ENCODE measurements at places on chromosomes 12 and 14. TPM values are rescaled to one million over a fixed set of nuclear protein-coding genes. Genes with fewer than 3 reads are reported as not detected.

DNA sequence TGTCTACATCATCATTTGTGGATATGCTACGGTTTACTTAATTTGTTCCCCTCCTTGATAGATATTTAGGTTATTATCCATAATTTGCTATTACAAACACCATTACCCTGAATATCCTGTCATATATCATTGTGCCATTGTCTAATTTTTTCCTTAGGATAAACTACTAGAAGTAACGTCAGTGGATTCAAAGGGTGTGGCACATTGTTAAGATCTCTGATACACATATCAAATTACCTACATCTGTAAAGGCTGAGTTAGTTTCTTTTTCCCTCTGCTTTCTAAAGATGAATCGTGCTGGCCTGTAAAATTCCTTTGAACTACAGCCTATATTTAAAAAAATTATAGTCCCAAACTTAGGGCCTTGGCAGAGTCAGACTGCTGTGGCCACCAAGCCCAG lies 53.9 kb upstream of the STRN3 start:
- H3K27ac ChIP-seq, result no peak overlapping the region
- no peaks in the 10 kb centered on the region for H3K4me1 ChIP-seq
- H3K4me3 ChIP-seq, result no peak overlapping the region
- DNase-seq, result no peak
- no peaks in the 10 kb centered on the region for H3K27me3 ChIP-seq

- no peak overlapping the region for H3K4me3 ChIP-seq
- H3K36me3 ChIP-seq, result no peaks in the 10 kb centered on the region
- H3K27me3 ChIP-seq, result 0 out of 2 replicates have a peak, but pooled peaks cover 2% of the 10 kb centered on the region
Observed at GRCh38 chr14:56180754-56181542, 62.7 kb downstream of the PELI2 start.

DNA sequence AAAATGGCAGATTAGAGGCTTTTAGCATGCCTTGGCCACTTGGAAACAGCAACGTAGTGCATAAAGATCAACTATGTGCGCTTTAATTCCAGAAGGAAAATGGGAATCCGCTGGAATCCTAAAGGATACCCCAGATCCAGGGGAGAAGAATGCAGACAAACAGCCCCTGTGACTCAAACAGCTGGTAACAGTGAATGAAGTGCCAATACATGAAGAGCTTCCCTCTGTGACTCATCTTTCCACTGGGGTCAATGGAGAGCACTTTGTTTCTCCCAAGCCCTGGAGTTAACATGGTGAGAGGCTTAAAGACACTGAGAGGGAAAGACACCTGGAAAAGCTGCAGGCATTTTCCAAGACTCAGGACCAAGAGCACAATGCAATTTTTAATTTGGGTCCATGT lies 263.1 kb downstream of the CEP128 start:
- no peaks in the 10 kb centered on the region for H3K27me3 ChIP-seq
- no peaks in the 10 kb centered on the region for H3K36me3 ChIP-seq
- no peak for DNase-seq
- no peaks in the 10 kb centered on the region for H3K4me1 ChIP-seq
- no peak overlapping the region for H3K4me3 ChIP-seq
- H3K27ac ChIP-seq, result no peak overlapping the region

GRCh38 chr12:112664569-112664968 lies 127.0 kb upstream of the RPH3A start:
- no peaks in the 10 kb centered on the region for H3K27me3 ChIP-seq
- no peaks in the 10 kb centered on the region for H3K36me3 ChIP-seq
- no peak for DNase-seq
- H3K27ac ChIP-seq, result no peak overlapping the region

- no peaks in the 10 kb centered on the region for H3K27me3 ChIP-seq
- H3K4me3 ChIP-seq, result peak overlapping the region; percentile 53
- H3K27ac ChIP-seq, result peak overlapping the region; percentile 98
Observed at GRCh38 chr12:570921-571794, 92.1 kb downstream of the NINJ2 start.

DNA sequence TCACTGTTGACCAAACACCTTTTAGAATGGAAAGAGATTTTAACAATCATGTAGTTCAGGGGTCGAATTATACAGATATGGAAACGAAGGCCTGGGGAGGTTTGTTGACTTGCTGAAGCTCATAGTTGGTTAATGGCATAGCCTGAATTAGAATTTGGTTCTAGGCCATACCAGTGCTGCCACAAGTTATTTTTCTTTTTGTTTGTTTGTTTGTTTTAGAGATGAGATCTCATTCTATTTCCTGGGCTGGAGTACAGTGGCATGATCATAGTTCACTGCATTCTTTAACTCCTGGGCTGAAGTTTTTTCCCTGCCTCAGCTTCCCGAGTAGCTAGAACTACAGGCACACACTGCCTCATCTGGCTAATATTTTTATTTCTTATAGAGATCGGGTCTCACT lies 25.4 kb upstream of the ALG10B start:
- H3K4me3 ChIP-seq, result no peak overlapping the region
- no peaks in the 10 kb centered on the region for H3K27me3 ChIP-seq
- peak; percentile 45 for DNase-seq
- no peaks in the 10 kb centered on the region for H3K36me3 ChIP-seq

- H3K27ac ChIP-seq, result no peak overlapping the region
- DNase-seq, result no peak
- H3K36me3 ChIP-seq, result no peaks in the 10 kb centered on the region
- no peaks in the 10 kb centered on the region for H3K4me1 ChIP-seq
Observed at GRCh38 chr12:114448618-114448933, 42.6 kb upstream of the TBX5 start.

The KRT75 gene
- total RNA-seq, result 0.15 TPM

The ZDHHC22 gene
- 0.46 TPM for total RNA-seq

The LTBP2 gene
- total RNA-seq, result 69.8 TPM

The NR1H4 gene
- total RNA-seq, result not detected

The RGS6 gene
- total RNA-seq, result not detected

The CLEC4D gene
- not detected for total RNA-seq
